ENCODE measurements at places on chromosomes 13 and 19.
A peak's percentile ranks its signal among the peaks of the same experiment; 100 is the strongest.

- DNase-seq: no peak
Measured at GRCh38 chr13:40031031-40031430, 375.6 kb downstream of the COG6 start.

DNA sequence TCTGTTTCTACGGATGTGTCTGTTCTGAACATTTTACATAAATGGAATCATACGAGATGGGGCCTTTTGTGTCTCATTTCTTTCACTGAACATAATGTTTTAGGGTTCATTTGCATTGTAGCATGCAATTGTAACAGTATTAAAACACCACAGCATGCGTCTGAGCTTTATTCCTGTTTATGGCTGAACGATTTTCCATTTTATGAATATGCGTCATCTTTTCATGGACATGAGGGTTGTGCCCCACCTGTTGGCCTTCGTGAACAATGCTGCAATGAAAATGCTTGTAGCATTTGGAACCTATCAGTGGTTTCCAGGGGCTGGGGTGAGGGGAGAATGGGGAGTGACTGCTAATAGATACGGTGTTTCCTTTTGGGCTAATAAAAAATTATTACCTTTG lies 5.1 kb downstream of the OR10H1 start:
- DNase-seq: no peak

- no peak for DNase-seq
Measured at GRCh38 chr19:38809592-38810252, 3.0 kb downstream of the LGALS4 start.

GRCh38 chr13:53052675-53053074 lies 24.1 kb downstream of the OLFM4 start:
- DNase-seq: no peak

DNA sequence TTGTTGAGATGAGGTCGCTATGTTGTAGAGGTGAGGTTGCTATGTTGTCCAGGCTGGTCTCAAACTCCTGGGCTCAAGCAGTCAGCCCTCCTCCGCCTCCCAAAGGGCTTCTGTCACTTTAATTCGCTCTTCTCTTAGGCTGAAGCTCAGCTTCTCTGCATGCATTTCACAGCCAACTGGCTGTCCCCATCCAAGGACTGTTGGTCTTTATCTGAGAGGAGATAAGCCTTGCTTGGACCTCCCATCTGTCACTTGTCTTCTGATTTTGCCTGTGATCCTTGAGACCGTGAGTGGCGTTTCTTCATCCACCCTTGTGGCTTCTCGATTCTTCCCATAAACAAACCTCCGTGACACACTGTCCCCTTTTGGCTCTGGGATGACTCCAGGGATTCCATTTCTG lies 24.4 kb downstream of the CERS1 start:
- DNase-seq: no peak

DNA sequence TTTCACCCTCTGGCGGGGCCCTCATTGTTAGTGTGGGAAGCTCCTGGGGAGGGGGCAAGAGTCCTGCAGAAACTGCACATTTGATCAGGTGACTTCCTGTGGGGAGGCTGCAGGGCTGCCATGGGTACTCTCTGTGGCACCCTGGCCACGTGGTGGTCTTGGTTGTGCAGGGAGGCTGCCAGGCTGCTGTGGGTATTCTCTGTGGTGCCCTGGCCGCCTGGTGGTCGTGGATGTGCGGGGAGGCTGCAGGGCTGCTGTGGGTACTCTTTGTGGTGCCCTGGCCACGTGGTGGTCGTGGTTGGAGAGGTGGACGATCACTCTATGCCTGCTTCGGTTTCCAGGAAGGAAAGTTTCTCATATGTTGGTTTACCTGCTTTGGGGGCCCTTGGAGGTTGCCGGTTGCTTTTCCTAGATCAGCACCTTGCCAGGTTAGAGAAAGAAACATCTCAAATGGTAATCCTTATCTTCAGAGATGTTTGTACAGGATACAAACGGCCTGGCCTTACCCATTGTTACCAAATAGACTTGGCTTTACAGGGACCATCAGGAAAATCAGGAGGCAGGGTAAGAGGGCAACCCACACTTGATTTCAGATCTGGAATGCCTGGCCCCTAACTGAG lies 22.9 kb downstream of the TEX29 start:
- DNase-seq: no peak

DNA sequence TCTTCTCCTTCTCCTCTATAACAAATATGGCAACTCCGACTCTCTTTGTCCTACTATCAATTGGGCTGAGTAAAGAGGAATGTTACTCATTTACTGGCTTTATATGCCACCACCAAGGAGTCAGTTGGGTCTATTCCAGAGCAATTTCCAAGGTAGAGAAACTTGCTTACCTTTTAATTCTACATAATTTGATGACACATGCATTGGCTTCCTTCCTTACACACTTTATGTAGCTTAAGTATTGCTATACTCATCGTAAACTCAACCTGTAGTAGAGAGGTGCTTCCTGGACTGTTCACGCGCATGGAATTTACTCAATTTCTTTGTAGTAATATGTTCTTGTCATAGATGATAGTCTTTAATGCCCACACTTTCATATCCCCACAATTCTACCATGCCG lies 160.7 kb downstream of the LMO7 start:
- no peak for DNase-seq

DNA sequence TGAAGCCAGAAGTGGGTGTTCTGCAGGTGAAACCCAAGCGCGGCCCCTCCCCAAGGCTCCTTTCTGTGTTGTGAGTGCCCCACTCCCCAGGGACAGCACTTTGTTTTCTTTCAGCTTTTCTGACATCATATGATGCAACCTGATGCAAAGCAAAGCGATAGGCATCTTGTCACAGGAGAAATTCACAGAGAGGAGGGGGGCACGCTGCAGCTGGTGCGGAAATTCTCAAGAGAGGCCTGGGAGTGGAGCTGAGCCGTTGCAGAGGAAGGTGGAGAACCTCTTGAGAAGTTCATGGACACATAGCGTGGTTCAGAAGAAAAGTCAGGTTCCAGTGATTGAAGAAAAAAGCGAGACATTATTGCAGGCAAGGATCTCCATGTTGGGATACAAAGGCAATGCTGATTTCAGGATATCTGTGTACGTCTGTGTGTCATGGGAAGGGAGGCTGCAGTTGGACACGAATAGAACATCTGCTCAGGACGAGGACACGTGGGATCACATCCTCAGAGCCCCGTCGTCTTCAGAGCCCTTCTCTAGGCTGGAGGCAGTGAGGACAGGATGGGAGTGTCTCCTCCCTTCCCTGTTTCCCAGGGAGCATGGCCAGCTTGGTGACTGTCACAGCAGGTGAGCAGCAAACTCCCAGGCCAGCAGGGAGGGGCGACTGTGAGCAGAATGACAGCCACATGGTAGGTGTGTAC lies 79.2 kb downstream of the IRS2 start:
- DNase-seq: no peak

- no peak for DNase-seq
Measured at GRCh38 chr13:37657134-37657533, 58.6 kb upstream of the POSTN start.

- peak; percentile 23 for DNase-seq
Measured at GRCh38 chr13:20128459-20128931, 32.4 kb downstream of the GJA3 start.

DNA sequence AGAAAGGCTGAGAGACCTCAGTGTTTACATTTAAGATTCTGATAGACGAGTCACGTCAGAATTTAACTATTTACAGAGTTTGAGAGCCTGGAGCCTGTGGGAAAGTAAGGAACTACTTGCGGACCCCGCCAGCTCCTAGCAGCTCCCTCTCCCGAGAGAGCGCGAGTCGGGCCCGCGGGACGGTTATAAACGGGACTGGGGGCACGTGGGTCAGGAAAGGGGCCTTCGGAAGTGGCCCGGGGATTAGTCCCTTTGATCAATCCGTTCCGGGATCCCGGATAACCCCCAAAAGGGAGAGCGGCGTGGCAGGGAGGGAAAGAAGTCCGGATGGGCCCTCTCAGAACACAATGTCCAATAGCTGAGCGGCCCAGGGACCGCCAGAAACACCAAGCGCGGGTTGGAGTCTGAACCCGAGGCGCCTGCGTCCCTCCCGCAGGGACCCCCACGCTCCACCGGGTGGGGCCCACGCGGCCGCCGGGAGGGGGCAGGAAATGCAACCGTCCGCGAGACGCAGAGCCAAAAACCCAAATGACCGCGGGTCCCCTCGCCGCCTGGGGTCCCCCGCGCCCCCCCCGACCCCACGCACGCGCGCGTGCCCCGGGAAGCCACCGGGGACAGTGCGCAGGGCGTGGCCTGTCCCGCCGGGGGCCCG lies 3.6 kb downstream of the ZIC5 start:
- DNase-seq: no peak

DNA sequence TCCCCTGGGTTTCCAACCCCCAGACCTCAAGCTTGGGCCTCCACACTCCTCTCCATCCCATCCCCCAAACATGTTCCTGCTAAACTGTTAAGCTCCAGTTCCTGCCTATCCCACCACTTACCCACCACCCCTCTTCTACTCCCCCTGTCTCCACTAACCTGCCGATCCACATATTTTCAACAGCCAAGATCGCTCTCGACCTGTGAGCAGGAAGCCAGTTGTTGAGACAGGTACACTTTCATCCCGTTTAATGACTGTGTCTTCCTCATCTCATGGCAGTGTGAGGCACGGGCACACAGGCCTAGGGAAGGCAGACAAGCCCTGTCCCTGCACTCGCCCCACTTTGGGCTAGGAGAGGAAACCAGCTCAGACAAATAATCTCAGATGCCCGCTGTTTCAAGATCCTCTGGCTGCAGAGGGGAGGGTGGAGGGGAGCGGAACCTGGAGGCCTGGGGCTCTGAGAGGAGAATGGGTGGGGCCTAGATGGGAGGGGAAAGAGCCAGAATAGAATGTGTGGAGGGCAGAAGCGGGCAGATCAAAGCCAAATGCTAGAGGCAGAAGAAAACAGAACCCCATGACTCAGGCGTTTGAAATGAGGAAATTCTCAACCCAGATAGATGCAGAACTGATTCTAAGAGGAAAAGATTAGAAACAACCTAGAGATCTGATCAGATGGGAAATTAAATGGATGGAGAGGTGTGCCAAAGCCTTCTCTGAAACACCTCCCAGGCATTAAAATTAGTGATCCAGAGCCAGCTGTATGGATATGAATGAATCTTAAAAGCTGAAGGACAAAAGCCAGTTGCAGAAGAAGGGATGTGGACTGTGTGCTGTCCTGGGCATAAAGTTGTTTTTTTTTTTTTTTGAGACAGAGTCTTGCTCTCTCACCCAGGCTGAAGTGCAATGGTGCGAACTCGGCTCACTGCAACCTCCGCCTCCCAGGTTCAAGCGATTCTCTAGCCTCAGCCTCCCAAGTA lies 16.9 kb upstream of the CYP2S1 start:
- peak; percentile 43 for DNase-seq

- DNase-seq: no peak
Measured at GRCh38 chr19:49820125-49820524, 2.0 kb downstream of the MED25 start.

DNA sequence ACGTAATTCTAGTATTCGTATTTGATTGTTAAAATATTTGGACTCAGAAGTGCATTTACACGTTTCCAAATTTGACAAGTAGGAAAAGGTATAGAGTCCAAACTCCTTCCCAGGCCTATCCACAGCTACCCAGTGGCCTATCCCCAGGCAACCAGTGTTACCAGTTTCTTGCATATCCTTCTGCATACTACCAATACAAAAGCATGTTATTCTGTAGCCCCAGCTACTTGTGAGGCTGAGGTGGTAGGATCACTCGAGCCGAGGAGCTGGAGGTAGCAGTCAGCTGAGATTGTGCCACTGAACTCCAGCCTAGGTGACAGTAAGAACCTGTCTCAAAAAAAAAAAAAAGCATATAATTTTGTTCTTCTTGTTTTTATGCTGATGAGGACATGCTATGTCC lies 67.1 kb downstream of the LRCH1 start:
- DNase-seq: no peak

- DNase-seq: no peak
Measured at GRCh38 chr13:65036999-65037398, 2193.1 kb downstream of the PCDH9 start.

- no peak for DNase-seq
Measured at GRCh38 chr13:33183431-33184111, 102.0 kb downstream of the STARD13 start.

DNA sequence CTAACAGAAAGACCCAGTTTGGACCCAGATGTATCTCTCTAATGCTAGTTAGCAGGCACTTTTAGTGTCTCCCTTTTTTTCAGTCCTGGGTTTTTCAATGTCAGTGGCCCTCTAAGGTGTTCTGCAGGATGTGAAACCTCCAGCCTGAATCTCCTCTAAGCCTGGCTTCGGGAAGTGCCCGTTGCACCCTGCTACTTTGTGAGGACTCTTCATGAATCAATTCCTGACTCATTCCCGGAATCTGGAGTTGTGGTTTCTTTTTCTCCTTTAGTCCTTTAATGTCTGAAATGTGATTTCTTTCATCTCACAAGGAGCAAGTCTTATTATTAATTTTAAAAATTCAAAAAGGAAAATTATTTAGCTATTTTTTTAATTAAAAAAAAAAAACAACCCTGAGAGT lies 116.0 kb downstream of the ZNF536 start:
- DNase-seq: no peak

GRCh38 chr13:46555722-46556417 lies 2.9 kb downstream of the LRCH1 start:
- DNase-seq: no peak

DNA sequence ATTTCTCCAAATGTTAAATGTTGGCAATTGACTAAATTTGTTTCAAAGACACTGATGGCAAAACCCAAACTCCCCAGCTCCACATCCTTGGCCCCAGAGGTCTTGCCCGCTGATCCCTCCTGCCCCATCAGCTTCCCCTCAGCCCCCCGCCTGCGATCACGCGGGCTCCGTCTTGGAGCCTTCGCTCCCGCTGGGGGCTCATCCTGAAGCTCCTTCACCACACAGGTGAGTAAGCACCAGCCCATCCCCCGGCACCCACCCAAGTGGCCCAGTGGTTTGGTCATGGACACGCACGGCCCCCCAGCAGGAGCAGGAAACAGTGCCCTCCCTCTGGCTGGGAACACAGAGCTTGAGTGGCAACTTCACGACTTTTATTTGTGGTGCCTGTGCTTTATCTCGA lies 14.9 kb downstream of the EPS8L1 start:
- DNase-seq: no peak

GRCh38 chr19:14093117-14093823 lies 2.7 kb upstream of the SAMD1 start:
- no peak for DNase-seq

DNA sequence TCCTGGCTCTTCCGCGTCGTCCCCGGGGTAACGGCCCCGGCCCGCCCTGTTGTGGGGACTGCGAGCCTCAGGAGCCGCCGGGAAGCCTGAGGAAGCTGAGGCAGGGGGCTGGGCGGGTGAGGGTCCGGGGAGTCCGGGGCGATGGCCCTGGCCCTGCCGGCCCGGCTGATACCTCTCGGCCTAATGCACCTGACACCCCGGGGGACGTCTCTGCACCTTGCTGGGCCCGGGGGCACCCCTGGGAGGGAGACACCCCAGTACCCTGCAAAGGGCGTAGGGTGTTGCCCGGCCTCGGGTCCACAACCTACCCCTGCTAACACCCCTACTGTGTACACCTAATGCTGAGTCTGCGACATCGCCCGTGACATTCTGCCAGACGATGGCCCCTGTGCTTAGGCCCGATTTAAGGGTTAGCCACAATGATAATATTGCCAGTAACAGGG lies 410 bp downstream of the PIN1 start:
- no peak for DNase-seq

- no peak for DNase-seq
Measured at GRCh38 chr19:13001502-13002165, 6.4 kb downstream of the NFIX start.

GRCh38 chr13:112079696-112080095 lies 12.7 kb downstream of the SOX1 start:
- no peak for DNase-seq

- no peak for DNase-seq
Measured at GRCh38 chr19:355134-355533, 10.5 kb upstream of the MIER2 start.

GRCh38 chr19:8877854-8878705 lies 45.9 kb downstream of the MBD3L1 start:
- DNase-seq: no peak

GRCh38 chr19:2167896-2168618 lies 4.3 kb downstream of the DOT1L start:
- peak; percentile 64 for DNase-seq
